ENCODE measurements at places on chromosomes 5 and 9.

DNA sequence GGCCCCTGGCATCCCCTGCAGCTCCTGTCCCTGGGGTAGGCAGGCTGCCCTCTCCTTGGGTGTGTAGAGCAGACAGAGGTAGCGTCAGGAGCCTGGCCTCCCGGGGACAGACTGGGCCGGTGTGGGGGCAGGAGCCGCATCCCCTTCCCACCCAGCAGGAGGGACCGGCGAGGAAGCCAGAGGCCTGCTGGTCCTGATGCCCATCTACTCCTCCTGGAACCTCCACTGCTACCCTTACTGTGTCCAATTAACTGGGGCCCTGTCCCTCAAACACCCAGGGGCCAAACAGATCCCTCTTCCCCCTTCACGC is 15.6 kb downstream of the RALGDS start:
- DNase-seq, result no peak

DNA sequence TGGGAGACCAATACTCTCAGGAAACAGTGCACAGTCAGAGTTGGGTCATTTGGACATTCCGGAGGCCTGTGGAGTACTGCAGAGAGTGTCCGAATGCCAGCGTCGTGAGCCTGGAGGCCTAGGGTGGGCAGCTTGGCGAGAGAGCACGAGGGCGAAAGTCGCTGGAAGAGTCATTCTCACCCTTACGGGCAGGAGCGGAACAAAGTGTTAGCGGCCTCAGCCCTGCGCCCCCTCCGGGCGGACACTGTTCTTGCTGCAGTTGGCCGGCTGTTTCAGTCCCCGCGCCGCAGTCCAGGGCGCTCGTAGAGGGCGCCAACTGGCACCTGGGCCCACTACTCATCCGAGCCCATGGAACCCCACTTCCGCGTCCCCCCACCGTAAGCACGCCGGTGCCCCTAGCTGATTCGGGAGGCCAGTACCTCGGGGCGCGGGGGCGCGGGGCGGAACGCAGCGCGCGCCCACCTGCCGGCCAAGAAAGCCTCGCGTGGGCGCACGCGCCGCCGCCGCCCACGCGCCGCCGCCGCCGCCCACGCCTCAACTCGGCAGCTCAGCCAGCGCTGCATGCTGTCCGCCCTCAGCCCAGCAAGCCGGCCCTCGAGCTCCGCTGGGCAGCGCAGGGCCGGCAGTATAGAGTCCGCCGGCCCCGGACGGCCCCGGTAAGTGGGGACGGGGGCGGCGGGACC is 99.7 kb upstream of the CCL21 start:
- DNase-seq, result no peak

- no peak for DNase-seq
These were observed 544.7 kb upstream of the KLF4 start for GRCh38 chr9:108033976-108034964.

- no peak for DNase-seq
These were observed 691.1 kb upstream of the FTMT start for GRCh38 chr5:121160591-121160990.
